ENCODE measurements at places on chromosomes 12 and 14. TPM values are rescaled to one million over a fixed set of nuclear protein-coding genes. Genes with fewer than 3 reads are reported as not detected.

The SRRM4 gene
- total RNA-seq, result not detected

The SARNP gene
- total RNA-seq, result 88.1 TPM

The GTF2A1 gene
- total RNA-seq, result 33.4 TPM

The C12orf57 gene
- total RNA-seq, result 167 TPM

The FLVCR2 gene
- 4.9 TPM for total RNA-seq

Measured in endothelial cell of umbilical vein (primary cell).